ENCODE measurements at places on chromosomes 16 and 17.

- no peak for DNase-seq
These were observed 609.4 kb upstream of the CDH5 start for GRCh38 chr16:65757064-65757463.

- DNase-seq = peak; percentile 74
These were observed at the start of gene NXN for GRCh38 chr17:979539-980405. NXN (minus strand) TSS chr17:979776.

DNA sequence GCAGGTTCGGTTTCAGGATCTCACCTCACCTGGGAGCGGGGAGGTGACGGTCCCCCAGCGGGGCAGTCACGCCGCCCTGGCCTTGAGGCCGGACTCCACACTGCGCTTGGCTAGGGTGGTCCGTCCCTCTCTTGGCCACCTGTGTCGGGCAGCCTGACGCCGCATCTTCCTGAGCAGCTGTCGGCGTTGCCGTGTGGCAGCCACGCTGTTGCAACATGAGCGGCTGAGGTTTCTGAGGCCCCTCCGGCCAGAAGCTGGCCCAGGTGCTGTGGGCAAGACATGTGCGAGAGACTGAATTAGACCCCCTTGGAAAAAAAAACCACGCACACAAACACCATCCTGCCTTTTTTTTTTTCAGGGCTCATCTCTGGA is 49.2 kb downstream of the IRF8 start:
- no peak for DNase-seq

- DNase-seq = no peak
These were observed 1.0 kb downstream of the SDK2 start for GRCh38 chr17:73643001-73643851.

DNA sequence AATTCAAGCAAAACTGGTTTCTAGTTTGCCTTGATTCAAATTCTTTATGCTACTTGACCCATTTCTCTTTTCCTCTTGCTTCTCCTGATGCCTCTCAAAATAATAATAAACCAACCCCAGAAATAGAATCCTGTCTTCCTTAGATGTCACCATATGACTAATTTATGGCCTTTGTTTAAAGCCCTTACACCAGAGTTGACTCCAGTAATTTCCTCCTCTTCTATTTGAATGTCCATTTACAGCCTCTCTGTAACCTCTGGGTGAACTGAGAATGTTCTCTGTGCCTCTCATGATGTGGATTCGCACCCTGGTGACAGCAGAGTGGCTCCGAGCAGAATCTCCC is 31.5 kb downstream of the ZFHX3 start:
- no peak for DNase-seq

DNA sequence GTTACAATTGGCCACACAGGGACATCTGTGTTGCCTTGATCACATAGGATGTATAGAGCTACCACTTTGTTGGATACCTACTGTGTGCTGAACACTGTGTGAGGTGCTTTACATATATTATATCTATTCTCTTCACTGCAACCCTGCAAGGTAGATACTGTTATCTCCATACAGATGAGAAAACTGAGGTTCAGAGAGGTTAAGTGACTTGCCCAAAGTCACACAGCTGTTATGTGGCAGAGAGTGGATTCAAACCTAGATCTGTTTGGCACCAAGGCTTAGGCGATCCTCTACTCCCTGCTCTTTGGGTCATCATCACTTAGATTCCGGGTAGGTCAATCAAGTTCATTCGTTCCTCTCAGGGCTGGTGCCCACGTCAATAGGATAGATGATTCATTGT is 260.5 kb upstream of the IRX3 start:
- DNase-seq = no peak

DNA sequence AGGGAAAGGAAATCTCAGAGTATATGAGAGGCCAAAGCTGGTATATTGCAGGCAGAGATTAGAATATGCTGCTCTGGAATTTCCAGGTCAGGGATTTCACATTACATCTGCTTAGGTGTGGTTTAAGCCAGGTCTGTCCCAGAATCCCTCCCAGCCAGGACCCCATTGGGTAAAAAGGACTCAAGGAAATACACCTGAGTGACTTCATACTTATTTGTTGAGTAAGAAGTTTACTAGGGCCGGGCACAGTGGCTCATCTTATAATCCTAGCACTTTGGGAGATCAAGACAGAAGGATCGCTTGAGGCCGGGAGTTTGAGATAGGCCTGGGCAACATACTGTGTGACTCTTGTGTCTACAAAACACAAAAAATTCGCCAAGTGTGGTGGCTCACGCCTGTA is 7.2 kb downstream of the PIPOX start:
- no peak for DNase-seq
